ENCODE measurements at places on chromosomes 1 and 21.

GRCh38 chr1:215146240-215146975 is 63.9 kb downstream of the KCNK2 start:
- DNase-seq, result no peak

- DNase-seq, result no peak
These were observed 164.2 kb downstream of the FMN2 start for GRCh38 chr1:240255922-240256321.

- DNase-seq, result no peak
These were observed 38.4 kb downstream of the IGSF21 start for GRCh38 chr1:18145851-18146618.

GRCh38 chr1:246772686-246773085 is 48.5 kb downstream of the SCCPDH start:
- no peak for DNase-seq

GRCh38 chr1:78078358-78078757 is 32.6 kb downstream of the GIPC2 start:
- DNase-seq, result no peak

- DNase-seq, result no peak
These were observed 102.5 kb downstream of the KCNN3 start for GRCh38 chr1:154767315-154768240.

DNA sequence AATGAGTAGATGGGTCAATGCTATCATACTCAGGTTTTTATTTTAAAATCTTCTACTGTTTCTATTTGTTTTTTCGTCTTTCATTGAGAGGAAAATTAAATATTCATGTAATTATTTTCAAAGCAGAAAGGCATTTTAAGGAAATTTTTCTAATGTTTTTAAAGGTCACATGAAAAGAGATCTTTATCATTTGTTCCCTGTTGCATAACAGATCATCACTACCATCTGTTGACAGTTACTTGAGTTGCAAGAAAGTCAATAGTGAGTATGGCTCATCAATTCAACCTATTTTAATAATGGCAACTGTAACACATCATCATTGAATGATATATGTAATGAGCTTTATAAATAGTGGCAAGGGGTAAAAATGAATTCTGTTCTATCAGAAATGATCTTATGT is 369.7 kb downstream of the DPYD start:
- no peak for DNase-seq

- no peak for DNase-seq
These were observed 121.2 kb downstream of the DUSP10 start for GRCh38 chr1:221620437-221621384.

GRCh38 chr1:57131701-57132394 is 166.0 kb upstream of the C8B start:
- DNase-seq, result no peak

DNA sequence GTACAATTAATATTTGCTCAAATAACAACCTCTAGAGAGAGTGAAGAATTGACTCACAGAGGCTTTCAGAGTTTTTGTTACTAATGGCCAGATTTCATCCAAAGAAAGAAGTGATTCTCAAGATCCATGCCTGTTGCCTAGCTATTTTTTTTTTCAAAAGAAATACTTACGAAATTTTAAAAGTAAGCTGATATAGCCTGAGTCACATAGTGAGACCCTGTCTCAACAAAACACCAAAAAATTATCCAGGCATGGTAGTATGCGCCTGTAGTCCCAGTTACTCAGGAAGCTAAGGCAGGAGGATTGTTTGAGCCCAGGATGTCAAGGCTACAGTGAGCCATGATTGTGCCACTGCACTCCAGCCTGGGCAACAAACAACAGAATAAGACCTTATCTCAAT is 14.6 kb downstream of the PALMD start:
- no peak for DNase-seq

DNA sequence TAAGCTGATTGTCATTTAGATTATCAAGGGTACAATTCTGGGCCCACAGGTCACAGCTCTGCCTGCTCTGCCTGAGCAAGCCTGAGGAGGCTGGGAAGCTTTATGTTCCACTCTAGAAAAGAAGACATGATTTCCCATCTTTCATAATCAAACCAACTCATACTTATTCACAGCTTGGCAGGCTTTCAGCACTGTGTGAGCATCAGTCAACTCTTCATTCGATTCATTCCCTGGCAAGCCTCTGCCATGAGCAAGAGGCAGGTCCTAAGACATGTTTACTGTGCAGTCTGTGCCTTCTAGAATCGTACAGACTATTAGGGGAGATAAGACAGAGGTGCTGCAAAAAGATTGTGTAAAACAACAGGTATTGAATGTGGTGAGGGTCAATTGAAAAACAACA is 24.5 kb upstream of the KIRREL1 start:
- no peak for DNase-seq

GRCh38 chr1:232629250-232630046 is 485 bp downstream of the SIPA1L2 start:
- DNase-seq, result peak; percentile 18

- DNase-seq, result no peak
These were observed 73.8 kb downstream of the SH3BGR start for GRCh38 chr21:39525601-39526000.

DNA sequence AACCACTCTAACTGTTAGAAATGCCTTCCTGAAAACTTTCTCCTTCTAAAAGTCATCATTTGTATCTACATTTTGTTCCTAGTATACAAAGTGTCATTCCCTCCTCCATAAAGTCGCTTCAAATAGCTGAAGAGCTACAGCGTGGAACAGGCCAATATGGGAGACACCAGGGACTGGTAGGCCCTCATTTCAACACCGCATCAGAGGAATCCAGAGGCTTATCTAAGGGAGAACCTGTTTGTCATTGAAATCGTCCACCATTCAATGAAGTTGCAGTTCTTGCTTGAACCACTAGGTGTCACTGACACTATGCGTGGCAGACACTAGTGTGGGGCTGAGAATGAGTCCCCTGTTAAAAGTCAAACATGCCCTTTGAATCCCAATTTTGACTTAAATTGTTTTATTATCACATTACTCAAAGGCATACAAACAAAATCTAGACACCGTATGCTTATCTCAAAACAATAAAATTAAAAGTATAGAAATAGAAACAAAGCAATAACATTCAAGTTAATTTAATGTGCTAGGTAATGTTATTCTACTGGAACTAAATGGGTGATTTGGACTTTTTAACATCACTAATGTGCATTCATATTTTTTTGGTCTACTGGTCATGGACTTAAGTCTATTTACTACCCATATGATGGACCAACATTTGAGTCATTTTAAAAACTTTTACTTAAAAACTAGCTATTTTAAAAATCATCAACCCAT is 182.3 kb downstream of the FCRL5 start:
- no peak for DNase-seq

DNA sequence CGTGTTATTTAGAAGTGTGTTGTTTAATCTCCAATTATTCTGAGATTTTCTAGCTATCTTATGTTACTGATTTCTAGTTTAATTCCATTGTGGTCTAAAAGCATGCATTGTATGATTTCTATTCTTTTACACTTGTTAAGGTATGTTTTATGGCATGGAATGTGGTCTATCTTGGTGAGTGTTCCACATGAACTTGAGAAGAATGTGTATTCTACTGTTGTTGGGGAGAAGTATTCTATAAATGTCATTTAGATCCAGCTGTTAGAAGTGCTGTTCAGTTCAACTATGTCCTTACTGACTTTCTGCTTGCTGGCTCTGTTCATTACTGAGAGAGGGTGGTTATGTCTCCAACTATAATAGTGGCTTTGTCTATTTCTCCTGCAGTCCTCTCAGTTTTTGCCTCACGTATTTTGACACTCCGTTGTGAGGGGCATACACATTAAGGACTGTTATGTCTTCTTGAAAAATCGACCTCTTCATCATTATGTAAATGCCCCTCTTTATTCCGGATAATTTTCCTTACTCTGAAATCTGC is 12.0 kb upstream of the PLA2G5 start:
- DNase-seq, result no peak

GRCh38 chr1:77394166-77394565 is 112.3 kb downstream of the AK5 start:
- DNase-seq, result no peak

DNA sequence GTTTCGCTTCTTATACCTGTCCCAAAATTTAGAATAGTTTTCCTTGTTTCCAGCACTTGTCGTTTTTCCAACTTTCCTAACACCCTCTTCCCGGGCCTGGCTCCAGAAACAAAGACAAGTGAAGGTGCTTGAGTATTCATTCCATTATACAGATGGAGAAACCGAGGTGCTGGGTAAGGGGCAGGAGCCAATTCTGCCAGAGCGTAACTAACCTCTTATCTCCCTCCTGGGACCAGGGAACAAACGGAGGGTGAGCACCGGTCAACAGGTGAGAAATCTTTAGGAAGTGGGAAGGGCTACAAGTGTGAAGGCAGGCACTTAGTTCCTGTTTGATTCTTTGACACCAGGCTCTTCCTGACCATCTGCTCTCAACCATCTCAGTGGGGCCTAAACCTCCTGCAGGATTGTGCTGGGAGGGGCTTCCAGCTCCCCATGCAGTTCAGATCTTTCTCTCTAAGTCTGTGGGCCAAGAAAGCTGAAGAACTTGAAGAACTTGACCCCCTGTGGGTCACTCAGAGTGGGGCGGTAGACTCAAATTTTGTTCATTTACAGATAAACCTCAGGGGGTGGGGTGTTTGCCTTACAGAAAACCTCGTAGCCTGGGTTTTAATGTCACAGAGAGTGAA is 8.7 kb downstream of the PLXNA2 start:
- no peak for DNase-seq

GRCh38 chr1:179337288-179337687 is 28.5 kb upstream of the AXDND1 start:
- no peak for DNase-seq

DNA sequence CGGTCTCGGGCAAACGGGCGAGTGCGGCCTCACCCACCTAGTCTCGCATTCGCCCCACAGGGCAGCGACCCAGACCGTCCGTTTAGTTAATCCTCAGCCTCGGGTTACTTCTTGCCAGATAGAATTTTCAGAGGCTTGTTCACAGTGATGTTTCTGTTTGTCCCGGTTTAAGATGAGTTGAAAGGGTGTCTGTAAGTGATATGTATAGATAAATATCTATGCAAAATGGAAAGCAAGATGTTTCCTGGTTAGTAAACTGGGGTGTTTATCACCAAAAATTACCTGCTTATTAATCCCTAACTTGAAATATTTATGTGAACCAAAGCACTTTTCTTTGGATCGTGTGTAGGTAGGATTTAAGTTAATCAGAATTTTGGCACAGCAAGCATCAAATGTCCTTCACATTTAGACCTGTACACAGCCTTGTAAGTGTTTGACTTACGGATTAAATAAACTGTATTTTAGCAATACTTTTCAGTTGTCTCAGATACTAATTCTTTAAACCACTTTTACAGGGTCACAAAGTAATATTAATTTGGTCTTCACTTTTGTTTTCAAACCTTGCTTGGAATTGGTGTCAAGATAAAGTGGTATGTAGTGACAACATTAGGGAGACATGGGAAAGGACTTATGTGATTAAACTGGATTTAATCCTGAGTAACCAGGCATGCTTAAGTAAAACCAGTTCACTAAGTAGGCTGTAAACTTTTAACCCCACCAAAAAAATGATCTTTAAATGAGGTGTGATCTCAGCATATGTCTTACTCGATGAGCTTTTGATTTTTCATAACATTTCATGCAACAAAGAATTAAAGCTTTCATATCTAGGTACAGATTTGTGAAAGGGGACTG is 914 bp downstream of the ZNF326 start:
- DNase-seq, result no peak

All from activated CD8-positive, alpha-beta memory T cell treated with anti-CD3 and anti-CD28 coated beads for 48 hours (primary cell).